Activated CD8-positive, alpha-beta memory T cell treated with anti-CD3 and anti-CD28 coated beads, Interleukin-2, amount 50 U/mL, for 48 hours (primary cell): ENCODE measurements at places on chromosomes 2 and 18.

- no peak for DNase-seq
These were observed 61.2 kb downstream of the MOGAT1 start for GRCh38 chr2:222732489-222733178.

DNA sequence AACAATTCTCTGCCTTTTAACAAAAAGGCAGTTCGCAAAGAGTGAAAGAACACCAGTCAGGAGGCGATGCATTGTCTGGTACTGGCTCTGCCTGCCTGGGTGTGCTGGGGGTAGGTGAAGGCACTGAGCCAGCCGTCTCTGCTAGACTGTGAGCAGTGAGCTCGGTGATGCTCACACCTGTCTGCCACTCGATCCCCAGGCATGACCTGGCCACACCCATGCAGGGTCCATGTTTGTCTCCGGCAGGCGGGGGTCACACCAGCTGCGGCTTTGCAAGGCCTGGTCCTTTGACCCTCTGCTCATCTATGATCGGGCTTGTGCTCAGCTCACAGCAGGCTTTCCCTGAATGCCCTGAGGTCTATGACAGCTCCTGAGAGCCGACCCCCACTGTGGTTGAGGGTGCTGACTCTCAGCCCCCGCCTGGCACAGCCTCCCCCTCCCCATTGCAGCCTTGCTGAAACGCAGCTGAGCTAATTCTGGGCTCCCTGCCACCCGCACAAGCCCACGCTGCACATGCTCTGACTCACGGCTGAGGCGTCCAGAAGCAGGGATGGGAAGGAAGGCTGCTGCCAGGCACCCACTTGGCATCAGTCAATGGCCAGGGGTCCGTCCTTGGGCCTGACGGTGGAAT lies 23.7 kb downstream of the CRACDL start:
- DNase-seq = peak; percentile 44

GRCh38 chr2:154462634-154463033 lies 235.9 kb upstream of the KCNJ3 start:
- no peak for DNase-seq

GRCh38 chr2:231907765-231908164 lies 18.4 kb downstream of the NPPC start:
- DNase-seq = no peak

DNA sequence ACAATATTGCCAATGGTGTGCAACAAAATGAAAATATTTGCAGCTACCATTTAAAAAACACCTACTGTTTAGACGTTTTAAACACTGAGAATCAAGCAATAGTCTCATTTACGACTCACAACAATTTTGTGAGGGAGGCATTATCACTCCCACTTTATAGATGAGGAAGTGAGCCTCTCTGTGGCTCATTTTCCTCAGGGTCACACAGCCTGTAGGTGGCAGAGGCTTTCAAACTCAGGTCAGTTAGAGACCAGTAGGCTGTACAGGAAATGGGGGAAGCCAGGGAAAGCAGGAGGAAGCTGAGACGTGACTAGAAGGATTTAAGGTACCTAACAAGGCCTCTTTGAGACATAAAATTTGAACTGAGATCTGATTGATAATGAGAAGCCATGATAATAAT lies 95.0 kb upstream of the ZNF521 start:
- DNase-seq = no peak

GRCh38 chr2:39266139-39266805 lies 22.5 kb upstream of the CDKL4 start:
- DNase-seq = no peak

GRCh38 chr2:73295751-73296400 lies 2.5 kb upstream of the EGR4 start:
- DNase-seq = peak; percentile 36

DNA sequence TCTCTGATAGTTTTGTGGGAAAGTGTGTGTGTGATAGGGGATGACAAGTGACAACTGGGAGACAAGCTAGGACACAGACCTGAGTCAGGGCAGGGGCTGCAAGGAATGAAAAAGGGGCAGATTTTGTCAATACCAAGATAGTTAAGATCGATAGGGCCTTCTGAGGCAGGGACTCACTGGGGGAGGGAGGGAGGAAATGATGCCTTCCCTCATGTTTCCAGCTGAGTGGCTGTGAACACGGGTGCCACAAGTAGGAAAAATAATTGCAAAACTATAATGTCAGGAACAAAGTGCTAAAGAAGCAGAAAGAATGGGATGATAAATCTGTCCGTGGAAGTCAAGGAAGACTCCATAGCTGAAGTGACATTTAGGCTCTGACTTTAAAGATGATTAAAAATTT lies 24.2 kb downstream of the CDH2 start:
- no peak for DNase-seq

GRCh38 chr2:226995625-226996041 lies 159.8 kb downstream of the RHBDD1 start:
- DNase-seq = peak; percentile 71

GRCh38 chr2:152542995-152543481 lies 174.2 kb downstream of the PRPF40A start:
- DNase-seq = no peak

DNA sequence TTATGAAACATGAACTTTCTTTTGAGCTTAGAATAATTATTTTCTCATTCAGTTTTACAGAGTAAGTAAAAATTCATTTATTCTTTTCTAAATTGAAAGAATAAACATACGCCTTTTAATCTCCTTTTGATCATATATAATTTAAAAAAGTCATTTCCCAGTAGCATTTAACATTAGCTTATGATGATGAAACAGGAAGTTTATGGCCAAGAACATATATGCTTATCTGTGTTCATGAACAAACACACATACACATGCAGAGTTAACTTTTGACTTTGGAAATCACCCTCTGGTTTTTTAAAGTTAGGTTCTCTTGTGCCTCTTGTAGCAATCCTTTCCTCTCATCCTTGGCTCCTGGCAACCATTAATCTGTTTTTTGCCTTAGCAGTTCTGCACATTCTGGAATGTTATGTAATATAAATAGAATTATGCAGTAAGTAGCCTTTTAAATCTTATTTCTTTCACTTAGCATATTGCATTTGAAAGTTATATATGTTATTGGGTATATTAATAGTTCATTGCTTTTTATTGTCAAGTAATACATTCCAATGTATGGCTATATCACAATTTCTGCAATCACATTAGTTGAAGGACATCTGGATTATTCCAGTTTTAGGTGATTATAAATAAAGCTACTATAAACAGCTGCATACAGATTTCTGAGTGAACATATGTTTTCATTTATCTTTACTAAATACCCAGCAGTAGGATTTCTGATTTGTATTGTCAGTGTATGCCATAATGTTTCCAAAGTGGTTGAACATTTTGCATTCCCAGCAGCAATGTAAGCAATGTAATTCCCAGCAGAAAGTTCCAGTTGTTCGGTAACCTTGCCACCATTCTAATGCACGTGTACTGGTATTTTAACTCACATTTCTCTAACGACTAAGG lies 210.3 kb downstream of the ZRANB3 start:
- no peak for DNase-seq

DNA sequence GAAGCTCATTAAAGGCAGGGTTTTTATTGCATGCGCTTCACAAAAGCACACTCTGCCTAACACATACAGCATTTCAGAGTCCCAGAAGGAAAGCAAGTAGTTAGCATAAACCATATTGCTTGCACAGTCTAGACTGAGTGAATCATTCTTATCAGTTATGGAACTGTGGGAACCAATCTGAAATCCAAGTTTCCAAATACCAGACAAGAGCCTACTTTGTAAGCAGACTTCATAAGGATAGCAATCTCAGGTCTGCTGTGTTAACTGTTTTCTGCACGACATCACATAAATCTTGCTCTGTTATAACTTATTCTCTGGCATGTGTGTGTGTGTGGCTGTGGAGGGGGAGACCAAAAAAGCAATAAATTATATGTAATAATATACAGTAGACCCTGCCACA lies 608.1 kb upstream of the REG3G start:
- no peak for DNase-seq

- DNase-seq = no peak
These were observed 149.2 kb upstream of the GYPC start for GRCh38 chr2:126506786-126507185.

DNA sequence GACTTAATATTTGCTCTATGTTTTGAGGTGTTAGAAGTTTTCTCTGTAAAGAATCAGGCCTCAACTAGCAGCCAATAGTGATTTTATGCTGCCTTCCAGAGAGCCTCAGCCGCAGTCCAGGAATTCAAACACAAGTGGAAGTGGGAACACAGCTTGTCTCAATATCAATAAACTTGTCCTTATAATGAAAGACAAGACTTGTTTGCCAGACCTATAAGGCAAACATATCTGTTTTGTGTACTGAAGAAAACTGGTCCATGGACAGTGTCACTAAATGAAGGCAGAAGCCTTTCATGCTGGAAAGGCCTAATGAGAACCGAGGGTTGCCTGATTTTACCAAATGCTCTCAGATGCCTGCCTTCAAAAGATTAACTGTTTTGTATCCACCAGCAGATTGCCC lies 182.2 kb downstream of the EPHA4 start:
- DNase-seq = no peak

GRCh38 chr18:11740461-11740860 lies 51.4 kb downstream of the GNAL start:
- DNase-seq = no peak

DNA sequence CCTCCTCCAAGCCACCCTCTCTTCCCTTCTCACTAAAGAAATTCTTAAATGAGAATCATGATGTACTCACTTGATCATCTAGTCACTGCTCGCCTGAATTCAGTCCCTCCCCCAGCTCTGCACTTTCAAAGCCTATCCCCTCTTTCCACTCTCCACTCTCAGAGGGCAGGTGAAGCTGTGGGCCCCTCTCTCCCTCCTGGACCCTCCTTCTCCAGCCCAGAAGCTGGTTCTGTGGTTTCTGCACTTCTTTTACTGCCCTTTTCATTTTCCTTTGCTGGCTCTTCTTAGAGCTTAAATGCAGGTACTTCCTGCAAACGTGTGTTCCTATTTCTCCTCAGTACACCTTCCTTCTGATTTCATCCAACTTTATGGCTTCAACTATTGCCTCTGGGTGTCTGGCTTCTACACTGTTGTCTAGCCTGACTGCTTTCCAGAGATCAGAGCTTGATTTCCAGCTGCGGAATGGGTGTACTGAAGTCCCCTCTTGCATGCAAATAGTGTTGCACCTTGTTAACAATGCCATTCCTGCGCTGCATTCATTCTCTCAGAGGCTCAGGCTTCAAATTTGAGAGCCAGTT lies 15.3 kb upstream of the TXNDC2 start:
- no peak for DNase-seq

DNA sequence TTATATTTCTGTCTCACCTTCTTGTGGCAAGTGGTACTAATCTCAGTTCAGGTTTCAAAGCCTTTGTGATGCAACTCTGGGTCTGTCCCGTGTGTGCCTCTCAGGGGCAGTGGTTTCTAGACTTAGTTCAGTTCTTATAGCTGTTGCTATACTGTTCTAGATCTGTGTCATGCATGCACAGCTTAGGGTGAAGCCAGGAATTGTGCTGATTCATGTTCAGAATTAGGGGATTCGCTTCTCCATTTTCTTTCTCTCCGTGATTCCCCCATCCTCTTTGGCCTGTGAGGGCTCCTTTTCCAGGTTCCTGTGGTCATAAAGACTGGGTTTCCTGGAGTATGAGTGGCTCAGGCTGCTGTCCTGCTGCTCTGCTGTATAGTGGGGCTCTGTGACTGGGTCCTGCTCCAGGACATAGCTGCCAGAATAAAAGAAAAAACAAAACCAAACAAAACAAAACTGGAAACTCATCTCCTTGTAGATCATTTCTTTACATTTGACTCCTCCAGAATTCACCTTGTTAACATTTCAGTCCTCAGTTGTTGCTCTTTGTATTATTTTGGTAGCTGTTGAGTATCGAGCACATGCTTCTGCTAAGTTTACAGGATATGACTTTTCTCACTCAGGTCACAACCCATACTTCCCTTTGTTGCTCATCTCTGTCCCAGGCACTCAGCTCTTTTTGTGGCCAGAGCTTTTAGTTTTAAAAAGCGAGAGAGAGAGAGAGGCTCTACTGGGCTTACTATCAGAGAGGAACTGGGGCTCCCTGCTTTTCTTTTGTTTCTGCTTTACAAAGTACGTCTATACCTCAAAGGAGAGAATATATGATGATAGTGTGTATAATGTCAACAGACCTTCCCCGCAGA lies 34.2 kb downstream of the CERS6 start:
- peak; percentile 59 for DNase-seq

- DNase-seq = peak; percentile 41
These were observed 64.1 kb downstream of the TRAPPC12 start for GRCh38 chr2:3443506-3444084.

GRCh38 chr2:216508229-216508628 lies 9.6 kb downstream of the RPL37A start:
- DNase-seq = no peak

DNA sequence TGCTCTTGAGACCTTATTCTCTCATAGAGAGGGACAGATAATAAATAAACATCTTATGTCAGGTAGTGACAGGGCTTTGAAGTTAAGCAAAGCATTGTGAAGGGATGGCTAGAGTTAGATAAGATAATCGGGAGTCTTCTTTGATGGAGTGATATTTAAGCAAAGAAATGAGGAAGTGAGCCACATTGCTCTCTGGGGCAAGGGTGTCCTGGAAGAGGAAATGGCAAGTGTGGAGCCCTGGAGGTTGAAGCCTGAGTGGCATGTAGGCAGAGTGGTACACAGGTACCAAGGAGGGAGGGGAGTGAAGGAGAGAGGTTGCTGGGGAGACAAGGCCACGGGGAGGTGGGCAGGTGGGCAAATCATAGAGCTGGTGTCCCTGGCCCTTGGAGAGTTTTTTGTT lies 110.2 kb downstream of the CTAGE1 start:
- no peak for DNase-seq

DNA sequence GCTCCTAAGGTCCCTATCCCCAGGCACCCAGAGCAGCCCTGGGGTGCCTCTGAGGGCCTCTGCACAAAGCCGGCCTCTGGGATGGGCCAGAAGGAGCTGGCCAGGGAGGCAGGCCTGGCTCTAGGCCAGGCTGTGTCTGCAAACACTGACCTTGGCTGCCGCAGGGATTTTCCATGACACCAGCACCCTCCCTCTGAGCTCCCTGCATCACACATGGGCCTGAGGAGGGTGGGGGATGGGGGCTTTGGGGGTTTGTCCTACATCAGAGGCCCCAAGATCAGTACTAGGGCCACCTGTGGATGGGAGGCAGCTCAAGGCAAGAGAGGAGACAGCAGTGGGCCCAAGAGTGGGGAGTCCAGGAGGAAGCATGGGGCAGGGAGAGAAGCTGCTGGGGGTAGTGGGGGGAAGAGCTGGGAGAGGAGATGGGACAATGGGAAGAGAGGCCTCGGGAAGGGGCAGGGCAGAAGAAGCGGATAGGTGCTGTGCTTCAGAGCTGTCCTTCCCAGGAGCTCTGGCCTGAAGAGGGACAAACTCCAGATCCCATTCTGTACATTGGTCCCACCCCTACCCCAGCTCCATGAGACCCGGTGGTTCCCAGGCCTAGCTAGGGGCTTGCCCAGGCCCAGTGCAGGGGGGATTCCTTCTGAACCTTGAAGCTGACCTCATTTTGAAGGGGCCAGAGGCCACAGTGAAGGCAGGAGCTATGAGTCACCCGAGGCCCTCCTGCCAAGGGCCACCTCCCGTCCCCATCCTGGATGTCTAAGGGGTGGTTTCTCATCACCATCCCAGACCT lies 28.0 kb downstream of the KCNK3 start:
- no peak for DNase-seq
